ENCODE measurements at places on chromosomes 7 and 10.

GRCh38 chr10:120131183-120131582 lies 238.7 kb downstream of the SEC23IP start:
- DNase-seq = no peak

DNA sequence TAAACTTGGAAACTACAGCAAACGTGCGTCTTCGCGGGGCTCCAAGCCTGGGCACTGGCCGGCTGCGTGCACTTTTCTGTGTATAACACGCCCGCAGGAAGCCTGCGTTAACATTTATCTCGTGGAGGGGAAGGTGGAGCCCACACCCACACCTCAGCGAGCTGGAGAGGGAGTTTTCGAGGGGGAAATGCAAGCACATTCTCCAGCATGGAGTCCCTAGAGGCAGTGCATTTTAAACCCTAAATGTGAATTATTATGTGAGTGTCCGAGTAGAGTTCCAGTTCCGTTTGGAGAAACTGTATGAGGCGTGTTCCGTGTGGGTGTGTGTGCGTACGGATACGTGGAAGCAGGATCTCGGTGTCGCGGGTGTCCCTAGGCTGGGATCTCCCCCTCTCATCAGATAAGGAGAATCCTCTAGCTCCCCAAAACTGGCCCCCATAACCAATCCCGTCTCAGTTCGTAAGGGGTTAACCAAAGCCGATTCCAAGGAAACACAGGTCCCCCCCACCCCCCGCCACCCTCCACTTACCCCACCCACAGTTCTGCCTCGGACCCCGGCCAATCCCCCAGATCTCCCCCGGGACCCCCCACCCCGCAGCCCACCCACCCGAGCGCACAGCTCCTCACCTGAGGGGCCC lies 403 bp downstream of the CDK6 start:
- DNase-seq = no peak

DNA sequence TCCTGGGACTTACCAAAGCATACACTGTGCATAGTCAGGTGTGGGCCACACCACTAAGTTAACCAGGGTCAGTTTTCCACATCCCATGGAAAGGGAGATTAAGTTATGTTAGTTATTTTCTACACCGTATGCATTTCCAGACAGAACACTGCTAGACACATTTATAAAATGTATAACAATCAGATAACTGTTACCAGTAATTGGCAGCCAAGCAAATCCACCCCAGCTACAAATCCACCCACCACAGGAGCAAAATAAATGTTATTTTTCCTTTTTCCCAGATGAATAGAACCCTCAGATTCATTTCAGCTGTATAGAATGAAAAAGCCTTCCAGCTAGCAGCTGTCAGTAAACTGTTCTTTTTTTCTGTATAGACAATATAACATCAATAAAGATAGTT lies 256.9 kb upstream of the FZD1 start:
- no peak for DNase-seq

DNA sequence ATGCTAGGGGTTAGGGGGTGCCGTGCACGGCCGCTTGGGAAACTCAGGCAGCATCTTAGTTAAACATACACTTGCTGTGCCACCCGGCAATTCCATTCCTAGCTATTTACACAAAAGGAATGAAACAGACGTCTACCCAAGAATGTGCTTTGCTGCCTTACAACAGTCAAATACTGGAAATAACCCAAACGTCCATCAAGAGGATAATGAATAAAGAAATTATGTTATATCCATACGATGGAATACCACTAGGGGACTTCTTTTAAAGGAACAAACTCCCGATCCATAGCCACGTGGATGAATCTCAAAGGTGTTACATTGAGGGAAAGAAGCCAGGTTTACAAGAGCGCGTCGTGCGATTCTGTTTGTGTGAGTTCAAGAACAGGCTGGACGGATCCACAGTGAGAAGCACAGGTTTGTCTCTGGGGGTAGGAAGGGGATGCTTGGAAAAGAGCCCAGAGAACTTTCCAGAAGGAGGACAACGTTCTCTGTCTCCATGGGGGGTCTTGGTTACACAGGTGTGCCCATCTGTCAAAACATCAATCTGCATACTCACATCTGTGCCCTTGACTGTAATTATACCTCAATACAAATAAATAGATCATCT lies 41.8 kb downstream of the STK32C start:
- no peak for DNase-seq

DNA sequence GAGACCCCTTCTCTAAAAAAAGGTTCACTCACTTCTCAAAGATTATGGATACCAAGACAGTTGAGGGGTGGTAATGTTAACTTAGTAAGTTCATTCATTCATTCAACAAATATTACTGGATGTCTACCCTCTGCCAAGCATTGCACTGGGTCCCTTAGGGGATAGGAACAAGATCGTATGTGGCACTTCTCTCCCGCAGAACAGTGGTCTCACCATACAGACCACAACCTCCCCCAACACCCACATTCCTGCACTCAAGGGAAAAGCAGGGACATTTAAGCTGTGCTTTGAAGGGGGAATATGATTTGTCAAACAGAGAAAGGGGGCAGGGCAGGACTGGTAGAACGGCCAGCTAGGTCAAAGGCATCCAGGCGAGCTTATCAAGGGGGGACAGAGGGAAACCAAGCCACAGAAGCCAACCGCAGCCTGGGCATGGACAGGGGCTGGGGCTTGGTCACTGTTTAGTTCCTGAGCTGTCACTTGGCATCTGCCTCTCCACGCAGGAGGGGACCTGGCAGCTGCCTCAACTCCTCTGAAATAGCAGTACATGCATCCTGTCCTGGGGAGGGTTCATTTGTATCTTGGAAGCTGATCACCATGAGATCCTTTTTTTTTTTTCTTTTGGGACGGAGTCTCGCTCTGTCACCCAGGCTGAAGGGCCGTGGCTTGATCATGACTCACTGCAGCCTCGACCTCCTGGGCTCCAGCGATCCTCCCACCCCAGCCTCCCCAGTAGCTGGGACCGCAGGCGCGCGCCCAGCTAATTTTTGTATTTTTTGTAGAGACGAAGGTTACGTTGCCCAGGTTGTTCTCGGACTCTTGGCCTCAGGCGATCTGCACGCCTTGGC lies 949 bp upstream of the CLIP2 start:
- DNase-seq = no peak

GRCh38 chr10:59582780-59583179 lies 126.9 kb downstream of the SLC16A9 start:
- no peak for DNase-seq

DNA sequence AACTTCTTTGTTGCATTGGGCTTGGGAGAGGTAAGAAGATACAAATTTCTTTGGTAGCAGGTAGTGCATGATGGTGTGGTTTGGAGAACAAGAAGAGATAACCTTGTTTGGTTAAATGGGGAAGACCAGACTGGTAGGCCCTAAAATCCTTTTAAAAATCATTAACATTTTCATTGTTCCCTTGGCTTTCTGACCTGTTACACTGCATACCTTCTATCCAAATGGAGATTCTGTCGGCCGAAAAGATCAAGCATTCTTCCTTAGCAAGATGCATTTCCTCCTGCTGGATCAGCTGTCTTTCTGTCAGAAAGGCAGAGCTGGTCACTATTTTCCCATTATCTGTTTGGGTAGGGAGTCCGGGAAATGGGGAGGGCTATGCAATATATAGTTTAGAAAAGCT lies 33.7 kb downstream of the AGK start:
- DNase-seq = no peak

- no peak for DNase-seq
These were observed 41.9 kb downstream of the SYPL1 start for GRCh38 chr7:106070201-106070551.

- DNase-seq = no peak
These were observed 32.3 kb upstream of the PRKCQ start for GRCh38 chr10:6612371-6612770.

GRCh38 chr7:124085179-124085578 lies 52.3 kb upstream of the TMEM229A start:
- peak; percentile 84 for DNase-seq

GRCh38 chr7:18535810-18536415 lies 40.4 kb downstream of the HDAC9 start:
- no peak for DNase-seq

DNA sequence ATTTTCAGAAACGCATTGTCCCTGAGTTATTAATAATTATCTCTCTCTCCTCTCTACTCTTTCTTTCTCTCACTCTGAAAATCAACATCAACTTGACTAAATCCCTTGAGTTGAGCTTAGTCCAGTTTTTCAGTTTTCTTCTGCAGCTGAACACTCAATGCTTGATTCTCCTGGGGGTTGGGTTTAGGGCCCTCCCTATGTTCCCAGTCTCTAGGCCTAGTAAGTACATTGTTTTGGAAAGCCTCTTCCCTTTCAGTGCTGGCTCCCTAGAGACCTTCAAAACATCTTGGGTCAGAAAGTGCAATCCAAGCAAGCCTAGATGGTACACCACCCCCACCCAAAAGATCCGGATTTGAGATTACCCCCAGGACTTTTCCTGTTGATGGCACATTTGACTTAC lies 488.5 kb downstream of the LRMDA start:
- DNase-seq = no peak

- no peak for DNase-seq
These were observed 82.2 kb downstream of the JCAD start for GRCh38 chr10:29977171-29977570.

DNA sequence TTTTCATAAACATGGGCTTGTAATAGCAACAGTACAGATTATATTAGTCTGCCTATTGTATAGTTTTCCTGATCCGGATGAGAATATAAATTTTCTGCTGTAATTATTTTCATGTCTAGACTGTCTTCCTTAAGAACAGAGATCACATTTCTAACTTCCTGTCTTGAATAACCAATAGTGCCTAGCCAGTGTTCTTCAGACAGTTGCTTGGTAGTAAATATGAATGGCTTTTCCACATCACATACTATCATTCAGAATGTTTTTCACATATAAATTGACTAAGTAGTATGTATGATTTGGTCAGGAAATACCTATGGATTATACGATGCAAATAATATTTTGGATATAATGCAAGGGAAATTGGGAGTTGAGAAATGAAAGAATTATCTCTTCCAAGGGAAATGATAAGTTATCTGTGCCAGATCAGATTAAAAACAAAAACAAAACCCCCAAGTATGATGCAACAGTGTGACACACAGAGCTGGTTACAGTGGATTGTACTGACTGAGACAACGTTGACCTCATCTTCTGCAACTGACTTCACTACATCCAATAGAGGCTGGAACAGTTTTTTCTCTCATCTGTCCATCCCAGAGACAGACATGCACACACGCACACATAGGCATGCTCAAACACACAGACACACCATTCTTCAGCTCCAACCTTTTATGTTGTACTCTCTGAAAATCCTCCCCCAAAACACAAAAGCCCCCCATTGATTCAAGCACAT lies 16.4 kb downstream of the ITGA8 start:
- no peak for DNase-seq

- DNase-seq = no peak
These were observed 25.3 kb downstream of the EN2 start for GRCh38 chr7:155483245-155483644.

DNA sequence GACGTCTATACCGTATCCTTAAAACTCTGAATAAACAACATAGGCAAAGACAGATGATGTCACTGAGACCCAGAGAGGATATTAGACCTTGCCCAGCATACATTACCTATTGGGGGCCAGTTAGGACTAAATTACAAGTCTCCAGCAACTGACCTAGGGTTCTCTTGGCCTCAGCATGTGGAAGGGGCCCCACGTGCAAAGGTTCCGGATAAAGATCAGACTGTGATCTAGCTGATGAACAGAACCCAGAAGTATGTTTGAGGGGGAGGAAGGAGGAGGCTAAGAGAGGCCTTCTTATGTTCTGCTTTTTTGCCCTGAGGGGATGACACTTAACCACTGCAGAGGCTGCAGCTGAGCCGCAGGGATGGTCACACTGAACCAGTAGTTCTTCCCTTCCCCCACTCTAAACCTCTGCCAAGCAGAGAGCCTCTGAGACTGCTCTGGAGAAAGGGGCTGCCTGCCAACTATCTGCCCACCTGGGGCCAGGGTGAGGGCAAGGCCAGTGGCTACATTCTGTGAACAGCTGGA lies 24.0 kb upstream of the KMT2C start:
- peak; percentile 58 for DNase-seq

DNA sequence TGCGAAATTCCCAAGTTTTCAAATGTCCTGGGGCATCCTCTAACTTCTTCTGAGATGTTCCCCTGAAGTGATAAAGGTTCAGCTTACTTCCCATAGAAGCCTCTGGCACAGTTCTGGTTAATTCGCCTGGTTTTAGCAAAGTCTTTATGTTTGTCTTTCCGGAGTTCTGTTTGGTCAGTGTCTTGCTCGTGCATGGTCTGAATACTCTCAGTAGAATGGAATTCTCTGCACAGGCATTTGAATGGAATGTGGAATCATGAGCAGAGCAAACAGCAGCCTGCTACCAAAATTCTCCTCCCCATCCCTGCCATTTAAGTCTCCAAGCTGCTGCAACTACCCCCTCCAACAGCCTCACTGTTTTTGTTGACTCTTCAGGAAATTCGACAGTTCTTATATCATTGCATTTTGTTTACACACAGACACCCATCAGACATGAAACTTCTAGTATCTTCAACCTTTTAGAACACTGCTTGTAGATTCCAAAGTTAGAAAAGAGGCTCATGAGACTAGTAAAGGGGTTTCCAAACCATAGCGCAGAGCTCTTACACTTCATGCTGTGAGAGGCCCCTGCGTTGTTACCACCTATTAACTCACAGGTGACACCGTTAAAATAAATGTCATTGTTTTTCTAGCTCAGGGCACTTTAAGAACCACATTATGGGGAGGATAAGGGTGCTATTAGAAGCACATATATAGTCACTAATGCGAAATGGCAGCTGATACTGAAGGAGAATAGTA lies 129.7 kb downstream of the PLCE1 start:
- no peak for DNase-seq

DNA sequence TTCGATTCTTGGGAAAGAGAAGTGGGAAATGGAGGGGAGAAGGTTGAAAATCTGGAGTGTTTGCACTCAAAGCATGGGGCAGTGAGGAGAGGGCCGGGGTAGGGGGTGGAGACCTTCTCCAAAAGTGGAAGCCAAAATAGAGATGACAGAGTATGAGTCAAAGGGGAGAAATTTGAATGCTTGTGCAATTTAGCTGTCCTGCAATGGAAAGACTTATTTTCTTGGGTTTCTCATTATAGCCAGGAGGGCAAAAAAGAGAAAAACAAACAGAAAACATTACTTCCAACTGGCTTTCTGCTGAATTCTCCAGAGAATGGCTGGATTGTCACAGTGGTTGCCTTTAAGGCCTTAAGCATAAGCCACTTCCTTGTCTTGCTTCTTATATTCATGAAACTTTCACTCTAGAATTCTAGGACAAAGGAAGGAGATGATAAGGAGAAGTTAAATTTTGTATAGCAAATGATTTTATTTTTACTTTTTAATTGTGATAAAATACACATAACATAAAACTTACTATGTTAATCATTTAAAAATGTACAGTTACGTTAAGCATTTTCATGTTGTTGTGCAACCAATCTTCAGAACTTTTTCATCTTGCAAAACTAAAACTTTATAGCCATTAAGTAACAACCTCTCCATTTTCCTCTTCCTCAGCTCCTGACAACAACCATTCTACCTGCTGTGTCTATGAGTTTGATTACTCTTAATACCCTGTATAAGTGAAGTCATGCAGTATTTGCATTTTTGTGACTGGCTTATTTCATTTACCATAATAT lies 100.2 kb downstream of the GPR85 start:
- DNase-seq = no peak

GRCh38 chr7:136869001-136869961 lies 829 bp downstream of the CHRM2 start:
- DNase-seq = peak; percentile 27

Measured in BE2C (cell line).